Activated naive CD4-positive, alpha-beta T cell treated with anti-CD3 and anti-CD28 coated beads, Interleukin-2, amount 50 U/mL, for 72 hours (primary cell): ENCODE measurements at places on chromosomes 1 and 21.

- DNase-seq: no peak
Observed at GRCh38 chr1:788835-789234, 102.4 kb upstream of the OR4F16 start.

DNA sequence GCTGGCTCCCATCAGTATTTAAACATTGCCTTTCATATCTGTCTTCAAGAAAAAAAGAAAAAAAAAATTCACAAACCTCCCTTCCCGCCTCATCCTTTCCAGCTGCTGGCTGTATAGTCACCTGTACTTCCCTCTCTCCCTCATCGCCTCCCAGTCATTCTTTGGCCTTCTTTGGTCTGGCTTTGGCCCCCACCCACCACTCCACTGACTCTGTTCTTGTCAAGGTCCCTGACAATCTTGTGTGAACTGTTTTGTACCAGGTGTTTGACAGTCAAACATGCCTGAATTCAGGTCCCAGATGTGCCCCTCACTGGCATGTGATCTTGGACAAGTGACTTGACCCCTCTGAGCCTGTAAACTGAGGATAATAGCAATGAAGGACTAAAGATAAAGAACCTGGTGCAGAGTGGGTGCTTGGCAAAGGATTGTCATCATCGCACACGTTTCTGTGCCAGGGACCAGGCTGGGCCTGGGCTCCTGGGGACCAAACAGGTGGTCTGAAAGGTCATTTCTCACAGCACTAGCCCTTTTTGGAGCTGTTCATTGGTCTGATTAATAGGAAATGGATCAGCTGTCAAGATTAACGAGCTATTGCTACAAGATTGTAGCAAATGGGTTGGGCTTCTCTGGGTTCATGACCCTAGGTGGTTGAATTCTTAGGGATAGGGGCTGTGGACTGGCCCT, 21.5 kb downstream of the PTPRF start:
- no peak for DNase-seq

- no peak for DNase-seq
Observed at GRCh38 chr1:244952280-244952933, 88.1 kb upstream of the HNRNPU start.

DNA sequence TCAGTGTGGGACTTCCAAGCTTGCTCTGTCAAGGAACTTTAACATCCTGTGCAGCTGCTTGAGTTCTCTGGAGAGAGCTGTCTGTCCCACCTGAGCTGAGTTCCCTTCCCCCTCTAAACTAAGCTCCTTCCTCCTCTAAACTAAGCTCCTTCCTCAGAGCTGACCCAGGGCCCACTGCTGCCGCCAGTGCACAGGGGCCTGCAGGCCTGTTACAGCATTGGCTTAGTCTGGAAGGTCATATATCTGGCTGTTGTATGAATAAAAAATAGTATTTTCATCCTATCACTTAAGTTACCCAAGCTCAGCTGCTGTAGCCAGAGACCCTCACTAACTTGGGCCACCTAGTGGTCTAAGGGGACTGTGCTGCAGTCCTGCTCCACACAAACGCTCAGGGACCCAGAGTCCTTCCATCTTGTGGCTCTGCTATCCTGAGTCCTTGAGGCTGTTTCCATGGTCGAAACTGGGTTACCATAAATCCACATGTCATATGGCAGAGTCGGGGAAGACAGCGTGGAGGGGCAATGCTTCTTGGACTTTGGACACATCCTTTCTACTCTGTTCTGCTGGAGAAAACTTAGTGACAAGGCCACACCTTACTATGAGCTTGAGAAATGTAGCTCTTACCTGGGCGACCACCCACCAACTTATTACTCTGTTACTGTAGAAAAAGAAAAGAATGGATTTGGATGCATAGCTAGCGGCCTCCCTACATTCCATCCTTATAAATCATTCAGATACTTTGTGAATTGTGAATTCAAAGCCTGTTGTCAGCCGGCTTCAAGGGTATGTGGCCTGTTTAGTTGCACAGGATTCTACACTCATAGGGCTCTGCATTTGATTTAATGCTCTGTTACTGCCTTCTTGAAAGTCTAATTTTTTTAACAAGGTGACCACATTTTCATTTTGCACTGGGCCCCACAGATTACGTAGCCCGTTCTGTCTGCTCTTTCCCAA, 71.4 kb upstream of the GCLM start:
- no peak for DNase-seq

DNA sequence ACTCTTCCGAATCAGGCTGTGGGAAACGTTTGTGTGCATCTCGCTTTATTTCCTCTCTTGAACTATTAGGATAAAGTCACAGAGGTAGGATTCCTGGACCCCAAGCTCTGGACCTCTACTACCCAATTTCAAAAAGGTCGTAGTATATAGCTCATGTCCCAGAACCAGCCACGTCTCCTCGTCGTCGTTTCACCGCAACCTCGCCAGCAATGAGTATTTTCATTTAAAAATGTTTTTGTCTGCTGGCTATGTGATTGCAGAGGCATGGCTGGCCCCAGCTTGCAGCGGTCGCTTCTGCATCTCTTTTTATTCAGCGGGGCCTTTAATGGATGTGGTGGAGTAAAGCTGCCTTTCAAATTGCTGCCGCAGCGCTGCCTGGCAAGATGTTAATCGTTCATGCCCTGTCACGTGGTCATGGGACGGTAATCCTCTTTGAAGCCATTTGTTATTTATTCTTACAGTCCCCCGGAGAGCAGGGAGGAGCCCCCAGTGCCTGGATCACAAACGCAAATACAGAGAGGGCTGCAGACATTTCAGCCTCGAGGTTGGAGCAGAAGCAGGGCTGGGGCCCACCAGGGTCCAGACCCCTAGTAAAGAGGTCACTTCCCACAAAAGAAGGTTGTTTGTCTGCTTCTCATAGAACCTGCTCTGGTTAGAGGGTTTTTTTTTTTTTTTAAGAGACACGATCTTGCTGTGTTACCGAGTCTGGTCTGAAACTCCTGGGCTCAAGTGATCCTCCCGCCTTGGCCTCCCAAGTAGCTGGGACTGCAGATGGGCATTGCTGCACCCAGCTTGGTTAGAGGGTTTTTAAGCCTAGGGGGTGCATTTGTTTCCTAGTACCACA, 11.6 kb upstream of the NPHP4 start:
- DNase-seq: no peak

GRCh38 chr21:42969193-42969600, 5.2 kb upstream of the PKNOX1 start:
- no peak for DNase-seq

- DNase-seq: no peak
Observed at GRCh38 chr1:37124501-37124900, 90.2 kb upstream of the GRIK3 start.

GRCh38 chr1:41161846-41162245, 80.3 kb downstream of the SCMH1 start:
- no peak for DNase-seq

- DNase-seq: peak; percentile 10
Observed at GRCh38 chr1:160342526-160342925, 524 bp downstream of the COPA start.

DNA sequence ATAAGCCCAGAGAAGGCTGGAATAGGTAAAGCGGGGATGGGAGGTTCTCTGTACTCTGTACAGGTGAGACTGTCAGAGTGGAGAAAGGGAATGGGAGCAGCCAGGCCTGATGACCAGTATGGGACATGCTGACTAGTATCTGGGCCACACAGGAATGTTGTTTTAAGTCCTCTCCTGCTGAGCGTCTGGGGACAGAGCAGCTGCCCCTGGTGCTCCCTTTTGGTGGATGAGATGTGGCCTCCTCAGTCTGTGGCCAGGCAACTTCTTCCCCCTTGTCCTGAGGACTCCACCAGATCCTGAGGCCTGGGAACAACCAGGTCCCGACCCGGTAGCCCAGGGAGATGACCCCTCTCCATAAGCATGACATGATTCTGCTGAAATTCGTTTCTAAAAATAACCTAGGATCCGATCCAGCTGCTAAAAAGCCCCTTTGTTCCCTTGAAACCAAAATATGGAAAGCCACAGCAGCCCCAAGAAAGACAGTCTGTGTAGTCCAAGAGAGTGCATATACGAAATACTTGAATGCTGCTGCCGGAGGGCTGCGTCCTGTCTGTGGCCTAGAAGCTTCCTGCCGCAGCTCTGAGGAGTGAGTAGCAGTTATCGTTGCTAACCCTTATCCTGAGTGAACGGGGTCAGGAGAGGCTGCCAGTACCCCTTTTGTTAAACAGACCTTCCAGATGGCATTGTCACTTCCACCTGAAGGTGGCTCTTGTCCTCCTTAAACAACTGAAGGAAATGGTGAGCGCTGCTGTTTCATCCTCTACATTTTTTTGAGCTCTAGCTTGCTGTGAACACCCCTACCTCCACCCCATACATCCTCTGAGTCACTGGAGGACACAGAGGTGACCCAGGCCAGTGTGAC, 47.1 kb downstream of the ATP2B4 start:
- peak; percentile 55 for DNase-seq

DNA sequence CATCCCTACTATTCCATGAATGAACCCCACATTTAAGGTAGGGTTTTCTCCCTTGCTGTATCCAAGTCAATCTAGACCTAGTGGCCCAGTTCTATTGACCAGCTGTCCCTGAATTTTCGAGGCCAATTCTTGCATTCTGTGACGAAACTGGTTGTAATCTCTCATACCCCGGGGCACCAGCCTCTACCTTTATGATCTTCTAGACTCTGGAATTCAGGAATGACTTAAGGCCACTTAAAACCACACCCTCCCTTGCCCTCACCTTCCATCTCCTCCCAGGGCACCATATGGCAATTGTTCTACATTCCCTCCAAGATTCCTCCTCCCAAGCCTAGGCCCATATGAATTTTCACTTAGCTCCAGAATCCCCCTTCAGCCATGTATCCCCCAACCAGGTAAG, 48.9 kb downstream of the RHOU start:
- no peak for DNase-seq

DNA sequence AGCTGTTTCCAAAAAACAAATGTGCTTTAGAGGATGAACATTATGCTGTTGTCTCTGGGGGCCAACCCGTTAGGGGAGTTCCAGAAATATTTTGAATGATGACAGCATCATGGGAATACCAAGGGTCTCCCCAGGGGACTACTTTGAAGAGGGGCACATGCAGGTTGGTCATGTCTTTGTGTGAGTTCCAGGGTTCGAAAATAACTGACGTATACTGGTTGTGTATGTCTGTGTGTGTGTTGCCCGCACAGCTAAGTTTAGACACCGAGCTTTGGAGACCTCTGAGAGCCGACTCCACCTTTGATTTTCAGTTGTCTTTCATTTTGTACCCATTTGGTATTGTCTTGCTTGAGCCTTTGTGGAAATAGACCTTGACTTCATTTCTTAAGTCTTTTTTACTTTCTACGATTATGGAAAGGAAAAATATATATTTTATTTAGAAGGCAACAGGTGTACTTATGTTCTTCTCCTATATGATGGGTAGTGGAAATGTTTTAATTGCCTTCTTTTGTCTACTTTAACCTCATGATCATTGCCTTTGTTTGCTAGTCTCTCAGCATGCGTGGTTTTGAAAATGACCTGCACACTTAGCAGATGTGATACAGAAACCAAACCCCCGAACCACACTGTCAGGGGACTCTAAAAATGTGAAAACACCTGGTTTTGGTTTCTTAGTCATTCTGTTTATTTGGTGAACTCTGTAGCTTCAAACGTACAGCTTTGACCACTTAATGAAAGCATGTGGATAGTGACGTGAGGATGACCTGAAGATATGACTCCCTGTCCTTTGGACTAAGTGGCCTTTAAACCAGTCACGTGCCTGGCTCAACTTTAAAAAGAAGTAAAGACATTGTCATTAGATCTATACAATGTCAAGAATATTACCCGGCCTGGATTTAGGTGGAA, 56.5 kb downstream of the GALNT2 start:
- DNase-seq: peak; percentile 45

DNA sequence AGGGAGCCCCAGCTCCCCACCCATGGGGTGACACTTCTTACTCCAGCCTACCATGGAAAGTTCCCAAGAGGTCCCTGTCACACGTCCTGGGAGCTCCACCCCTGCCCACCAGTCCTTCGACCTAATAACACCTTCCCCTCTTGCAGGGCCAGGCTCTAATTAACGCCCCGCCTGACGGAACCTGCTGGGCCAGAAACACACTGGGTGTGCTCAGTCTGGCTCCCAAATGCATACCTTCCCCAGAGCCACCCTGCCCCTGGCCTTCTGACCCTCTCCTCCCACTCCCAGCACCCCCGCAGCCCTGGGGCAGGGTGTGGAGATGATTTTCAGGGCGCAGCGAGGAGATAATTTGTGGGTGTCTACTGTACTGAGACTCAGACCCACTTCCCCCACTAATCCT, 20.6 kb downstream of the PGLYRP3 start:
- no peak for DNase-seq

DNA sequence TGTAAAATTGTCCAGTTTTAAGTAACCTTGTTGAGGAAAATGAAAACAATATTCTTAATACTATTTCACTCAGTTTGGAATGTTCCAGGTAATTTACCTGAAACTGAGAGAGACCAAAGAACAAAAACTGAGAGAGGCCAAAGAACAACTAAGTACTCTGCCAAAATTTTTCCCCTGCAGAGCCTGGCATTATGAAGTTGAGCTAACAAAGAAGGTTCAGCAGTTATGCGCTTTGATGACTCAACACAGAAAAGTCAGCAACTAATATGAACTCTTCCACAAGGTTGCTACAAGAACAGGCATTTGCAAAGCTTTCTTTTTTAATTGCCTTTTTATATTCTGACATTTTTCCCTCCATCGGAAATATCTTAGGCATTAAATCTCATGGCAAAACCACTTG, 270.9 kb downstream of the CHRM3 start:
- DNase-seq: no peak

DNA sequence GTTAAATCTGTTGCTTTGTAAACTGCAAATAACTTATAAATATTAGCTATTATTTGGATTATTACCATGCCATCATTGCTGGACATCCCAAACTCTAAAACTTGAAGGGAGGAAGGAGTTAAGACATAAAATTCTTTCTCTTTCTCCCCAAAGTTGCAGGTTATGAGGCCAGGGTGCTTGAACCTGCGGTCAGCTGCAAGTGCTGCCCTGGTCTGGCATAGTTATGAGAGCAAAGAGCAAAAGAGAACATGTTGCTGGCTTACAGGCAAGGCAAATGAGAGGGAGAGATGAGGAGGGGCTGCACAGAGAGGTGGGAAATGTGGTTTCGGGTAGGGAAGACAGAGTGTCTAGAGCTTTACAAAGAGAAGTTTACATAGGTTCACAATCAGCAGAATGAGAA, 30.8 kb downstream of the GADD45A start:
- DNase-seq: no peak

DNA sequence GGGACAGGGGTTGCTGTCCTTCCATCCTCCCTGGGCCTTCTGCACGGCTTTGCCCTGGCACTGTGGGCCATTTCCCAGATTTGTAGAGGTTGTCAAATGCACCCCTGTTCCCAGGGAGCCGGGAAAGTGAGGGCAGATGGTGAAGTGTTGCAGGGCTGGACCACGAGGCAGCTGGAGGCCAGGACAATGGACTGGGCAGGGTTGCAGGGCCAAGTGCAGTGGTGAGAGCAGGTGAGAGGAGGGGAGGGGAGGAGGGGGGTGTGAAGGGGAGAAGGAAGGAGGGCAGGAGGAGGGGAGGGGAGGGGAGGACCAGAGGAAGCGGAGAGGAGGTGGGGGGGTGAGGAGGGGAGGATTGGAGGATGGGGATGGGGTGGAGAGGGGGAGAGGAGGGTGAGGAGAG, 443.9 kb downstream of the CAMTA1 start:
- DNase-seq: no peak

DNA sequence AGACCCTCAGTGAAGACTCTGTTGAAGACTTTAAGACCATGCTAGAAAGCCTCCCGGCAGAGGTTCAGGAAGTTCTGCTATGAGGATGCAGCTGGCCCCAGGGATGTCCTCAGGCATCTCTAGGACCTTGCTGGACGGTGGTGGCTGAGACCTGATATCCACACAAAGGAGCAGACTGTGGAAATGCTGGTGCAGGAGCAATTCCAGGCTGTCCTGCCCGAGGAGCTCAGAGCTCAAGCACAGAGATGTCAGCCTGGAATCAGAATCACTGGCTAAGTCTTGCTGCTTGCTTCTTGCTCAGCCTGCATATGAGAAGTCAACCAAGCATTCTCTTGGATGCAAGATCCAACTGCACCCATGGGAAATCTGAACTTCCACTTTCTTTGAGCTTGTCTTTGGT, 22.0 kb upstream of the CDC42 start:
- DNase-seq: no peak
